ENCODE measurements at places on chromosomes 6 and 20. TPM values are rescaled to one million over a fixed set of nuclear protein-coding genes. Genes with fewer than 3 reads are reported as not detected.

WFDC5 gene
- total RNA-seq: not detected

MYT1 gene
- 0.20 TPM for total RNA-seq

C6orf15 gene
- not detected for total RNA-seq

CD24 gene
- total RNA-seq: 377 TPM

BANF2 gene
- not detected for total RNA-seq

- H3K36me3 ChIP-seq: no peaks in the 10 kb centered on the region
- H3K4me1 ChIP-seq: peaks cover 12% of the 10 kb centered on the region
- no peak for DNase-seq
- no peak overlapping the region for H3K4me3 ChIP-seq
- H3K27me3 ChIP-seq: no peaks in the 10 kb centered on the region
Measured at GRCh38 chr6:121890307-121890910, 455.0 kb downstream of the GJA1 start.

DNA sequence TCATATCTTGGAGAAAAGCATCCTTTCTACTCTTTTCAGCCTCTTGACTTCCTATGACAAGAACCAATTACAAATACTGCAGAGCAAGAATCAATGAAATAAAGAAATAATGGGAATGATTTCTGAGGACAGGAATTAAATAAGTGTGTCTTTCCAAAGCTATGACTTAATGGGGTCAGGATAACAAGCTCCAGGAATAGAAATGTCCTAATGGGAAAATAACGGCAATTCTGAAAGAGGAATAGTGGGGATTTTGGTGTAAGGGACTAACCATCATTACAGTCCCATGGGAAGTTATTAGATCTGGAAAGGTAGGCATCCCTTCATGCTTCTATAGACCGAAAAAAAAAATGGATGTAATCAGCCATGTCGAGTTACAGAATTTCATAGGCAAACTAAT lies 28.2 kb upstream of the SNAP25 start:
- H3K27me3 ChIP-seq: peaks cover 34% of the 10 kb centered on the region
- no peaks in the 10 kb centered on the region for H3K36me3 ChIP-seq
- DNase-seq: no peak
- no peaks in the 10 kb centered on the region for H3K4me1 ChIP-seq

GRCh38 chr6:161228921-161229591 lies 44.8 kb downstream of the AGPAT4 start:
- H3K27ac ChIP-seq: peak overlapping the region; percentile 85
- peaks cover 47% of the 10 kb centered on the region for H3K4me1 ChIP-seq
- H3K4me3 ChIP-seq: peak overlapping the region; percentile 26
- DNase-seq: no peak
- H3K27me3 ChIP-seq: no peaks in the 10 kb centered on the region

DNA sequence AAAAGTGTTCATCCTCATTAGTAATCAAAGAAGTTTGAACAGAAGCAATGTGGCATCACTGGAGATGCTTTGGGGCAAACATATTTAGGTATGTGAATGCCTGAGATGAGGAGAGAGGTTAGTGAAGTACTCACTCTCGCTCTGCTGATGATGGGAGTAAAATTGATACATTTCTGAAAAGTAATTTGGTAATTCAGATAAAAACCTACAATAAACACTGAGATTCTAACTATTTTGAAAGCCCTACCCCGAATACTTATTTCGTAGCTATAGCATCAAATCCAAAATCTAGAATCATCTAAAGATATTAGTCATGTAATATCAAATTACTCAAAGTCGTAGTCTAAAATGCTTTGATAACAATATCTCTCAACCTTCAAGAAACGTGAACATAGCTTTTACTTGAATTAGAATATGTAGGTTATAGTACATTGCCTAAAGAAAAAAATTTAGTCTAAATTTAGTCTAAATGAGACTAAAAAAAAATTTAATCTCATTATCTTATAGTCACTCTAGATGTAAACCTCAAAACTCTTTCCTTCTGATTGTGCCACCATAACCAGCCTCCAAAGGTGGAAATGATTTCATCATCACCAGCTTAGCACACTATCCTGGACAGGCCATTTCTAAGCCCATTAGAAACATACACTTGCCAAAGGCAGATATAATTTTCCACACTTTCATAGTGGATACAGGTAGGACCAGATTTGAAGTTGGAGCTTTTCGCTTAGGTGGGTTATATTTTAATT lies 232.5 kb upstream of the TAB2 start:
- no peak for DNase-seq
- H3K36me3 ChIP-seq: no peaks in the 10 kb centered on the region
- H3K4me3 ChIP-seq: no peak overlapping the region
- no peaks in the 10 kb centered on the region for H3K27me3 ChIP-seq

DNA sequence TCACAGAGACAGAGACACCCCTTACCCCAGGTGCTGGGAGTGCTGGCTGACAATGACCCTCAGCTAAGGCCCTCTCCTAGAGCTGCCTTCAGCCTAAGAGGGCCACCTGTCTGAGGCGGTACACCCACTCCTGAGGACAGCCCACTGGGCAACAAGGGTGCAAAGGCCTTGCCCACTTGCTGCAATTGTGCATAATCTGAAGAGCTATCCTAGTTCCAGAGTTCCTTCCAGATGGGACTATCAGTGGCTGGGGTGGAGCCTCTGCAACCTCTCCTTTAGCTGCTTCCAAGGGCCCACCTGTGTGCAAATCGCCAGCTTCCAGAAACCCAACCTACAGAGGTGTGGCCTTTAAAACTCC lies 87.5 kb downstream of the PREX1 start:
- H3K4me1 ChIP-seq: peaks cover 3% of the 10 kb centered on the region
- peaks cover 2% of the 10 kb centered on the region for H3K36me3 ChIP-seq
- H3K4me3 ChIP-seq: no peak overlapping the region
- no peaks in the 10 kb centered on the region for H3K27me3 ChIP-seq
- H3K27ac ChIP-seq: no peak overlapping the region

- H3K27ac ChIP-seq: no peak overlapping the region
- no peak overlapping the region for H3K4me3 ChIP-seq
- H3K27me3 ChIP-seq: no peaks in the 10 kb centered on the region
Measured at GRCh38 chr20:50335866-50336265, 145.2 kb downstream of the CEBPB start.

GRCh38 chr6:87277123-87277522 lies 45.3 kb upstream of the SMIM8 start:
- peaks cover 8% of the 10 kb centered on the region for H3K4me1 ChIP-seq
- no peaks in the 10 kb centered on the region for H3K27me3 ChIP-seq
- no peak overlapping the region for H3K4me3 ChIP-seq
- DNase-seq: no peak

DNA sequence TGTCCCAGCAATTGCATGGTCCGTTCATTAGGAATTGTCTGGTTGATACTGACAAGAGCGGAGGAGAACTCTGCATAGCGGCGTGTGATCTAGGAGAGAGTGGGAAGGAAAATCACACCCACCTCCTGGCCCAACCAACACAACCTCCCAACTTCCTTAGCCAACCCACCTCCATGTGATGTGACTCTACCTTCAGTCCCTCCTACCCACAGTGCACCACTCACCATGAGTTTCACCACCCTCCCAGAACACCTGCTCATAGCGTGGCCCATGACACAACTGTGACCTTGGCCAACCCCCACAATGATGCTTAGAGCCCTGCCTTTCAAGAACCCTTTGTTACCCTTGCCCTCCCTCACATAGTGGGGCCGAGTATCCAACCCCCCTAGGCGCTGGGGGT lies 7.7 kb downstream of the VPS52 start:
- H3K27ac ChIP-seq: no peak overlapping the region
- no peak overlapping the region for H3K4me3 ChIP-seq
- no peaks in the 10 kb centered on the region for H3K4me1 ChIP-seq
- DNase-seq: no peak
- H3K36me3 ChIP-seq: peaks cover 49% of the 10 kb centered on the region

- H3K27ac ChIP-seq: no peak overlapping the region
- H3K4me1 ChIP-seq: no peaks in the 10 kb centered on the region
- DNase-seq: no peak
- H3K4me3 ChIP-seq: no peak overlapping the region
- H3K27me3 ChIP-seq: no peaks in the 10 kb centered on the region
Measured at GRCh38 chr6:161882196-161882765, 608.4 kb upstream of the AGPAT4 start.

- H3K36me3 ChIP-seq: no peaks in the 10 kb centered on the region
- no peak for DNase-seq
- H3K4me1 ChIP-seq: peaks cover 73% of the 10 kb centered on the region
Measured at GRCh38 chr6:30685157-30686008, 1.1 kb downstream of the PPP1R18 start.

- H3K4me1 ChIP-seq: peaks cover 16% of the 10 kb centered on the region
- no peaks in the 10 kb centered on the region for H3K27me3 ChIP-seq
- H3K4me3 ChIP-seq: no peak overlapping the region
- no peak for DNase-seq
Measured at GRCh38 chr6:5250911-5251310, 9.8 kb downstream of the LYRM4 start.

- DNase-seq: no peak
- peaks cover 31% of the 10 kb centered on the region for H3K4me1 ChIP-seq
- H3K27me3 ChIP-seq: no peaks in the 10 kb centered on the region
- H3K36me3 ChIP-seq: no peaks in the 10 kb centered on the region
Measured at GRCh38 chr6:53805725-53806124, 10.9 kb downstream of the LRRC1 start.
